ENCODE measurements at places on chromosomes 13 and 19. TPM values are rescaled to one million over a fixed set of nuclear protein-coding genes. Genes with fewer than 3 reads are reported as not detected.
A peak's percentile ranks its signal among the peaks of the same experiment; 100 is the strongest.

DNA sequence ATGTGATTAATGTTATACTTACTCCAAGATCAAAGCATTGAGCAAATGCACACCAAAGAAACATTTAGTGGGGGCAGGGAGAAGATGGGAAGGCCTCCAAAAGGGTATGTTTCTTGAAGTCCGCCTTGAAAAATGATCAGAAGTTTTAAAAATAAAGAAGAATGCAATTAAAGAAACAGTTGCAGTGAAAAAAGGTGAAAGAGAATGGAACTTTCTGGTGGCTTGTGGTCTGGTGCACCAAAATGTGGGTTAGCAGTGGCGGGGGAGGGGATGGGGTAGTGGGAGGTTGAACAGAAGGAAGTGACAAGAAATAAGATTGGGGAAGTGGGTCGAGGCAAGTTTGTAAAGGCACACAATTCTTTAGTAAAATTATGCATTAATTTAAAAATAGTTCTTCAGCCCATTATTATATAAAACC lies 2.5 kb downstream of the LCP1 start:
- no peaks in the 10 kb centered on the region for H3K36me3 ChIP-seq
- no peak overlapping the region for H3K27ac ChIP-seq
- H3K4me1 ChIP-seq = no peaks in the 10 kb centered on the region
- no peaks in the 10 kb centered on the region for H3K27me3 ChIP-seq

DNA sequence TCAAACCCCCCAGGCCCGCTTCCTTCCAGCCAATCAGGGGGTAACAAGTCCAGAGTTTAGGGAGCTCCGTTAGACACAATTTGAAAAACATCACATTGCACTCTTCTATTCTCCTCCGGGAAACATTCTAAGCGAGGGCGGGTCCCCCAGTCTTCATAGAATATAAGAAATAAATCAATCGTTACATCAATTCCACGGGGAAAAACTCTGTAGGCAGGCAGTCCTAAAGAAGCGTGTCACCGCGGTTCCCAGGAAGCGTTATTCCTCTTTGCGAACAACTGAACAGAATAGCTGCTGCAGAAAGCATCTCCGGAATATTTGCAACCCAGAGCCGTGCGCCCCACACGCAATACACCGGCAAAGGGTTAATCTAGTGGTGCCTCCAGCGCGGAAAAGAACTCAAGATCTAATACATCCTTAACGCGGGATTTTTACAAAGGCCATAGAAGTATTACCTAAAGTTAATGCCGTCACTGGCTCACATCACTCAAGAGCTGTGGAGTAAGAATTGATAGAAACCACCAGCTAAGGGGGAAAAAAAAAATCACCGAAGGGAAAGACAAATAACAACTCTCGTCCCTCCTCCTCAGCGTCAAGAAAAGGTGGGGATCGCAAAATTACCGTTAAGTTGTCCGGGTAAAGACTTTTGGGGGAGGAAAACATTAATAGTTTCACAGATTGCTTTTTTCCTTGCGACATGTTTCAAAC lies 65.1 kb downstream of the KCNRG start:
- peak overlapping the region; percentile 86 for H3K27ac ChIP-seq
- H3K36me3 ChIP-seq = no peaks in the 10 kb centered on the region
- peak overlapping the region; percentile 88 for H3K4me3 ChIP-seq
- DNase-seq = no peak

DNA sequence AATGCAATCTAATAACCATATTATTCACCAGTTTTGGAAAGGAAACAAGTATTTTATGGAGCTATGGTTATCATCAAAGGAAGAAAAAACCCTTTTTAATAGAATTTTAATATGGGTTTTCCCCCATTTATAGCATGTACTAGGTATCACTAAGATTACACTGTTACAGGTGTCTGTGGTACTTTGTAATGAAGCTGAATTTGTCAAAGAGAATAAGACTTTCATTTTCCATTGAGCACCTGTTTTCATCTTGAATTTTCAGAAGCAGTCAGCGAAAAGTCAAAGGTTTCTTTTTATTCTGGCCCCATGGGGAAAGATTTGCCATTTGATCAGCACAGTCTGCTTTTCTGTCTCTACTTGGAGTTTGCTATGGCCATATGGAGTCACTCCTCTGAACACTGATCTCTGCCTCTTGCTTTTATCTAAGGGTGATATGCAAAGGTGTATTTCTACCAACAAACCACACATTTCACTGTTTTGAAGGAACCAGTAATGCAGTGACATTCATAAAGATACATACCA lies 590.0 kb downstream of the DCT start:
- no peak for DNase-seq
- no peak overlapping the region for H3K27ac ChIP-seq
- no peak overlapping the region for H3K4me3 ChIP-seq
- no peaks in the 10 kb centered on the region for H3K36me3 ChIP-seq
- no peaks in the 10 kb centered on the region for H3K27me3 ChIP-seq

DNA sequence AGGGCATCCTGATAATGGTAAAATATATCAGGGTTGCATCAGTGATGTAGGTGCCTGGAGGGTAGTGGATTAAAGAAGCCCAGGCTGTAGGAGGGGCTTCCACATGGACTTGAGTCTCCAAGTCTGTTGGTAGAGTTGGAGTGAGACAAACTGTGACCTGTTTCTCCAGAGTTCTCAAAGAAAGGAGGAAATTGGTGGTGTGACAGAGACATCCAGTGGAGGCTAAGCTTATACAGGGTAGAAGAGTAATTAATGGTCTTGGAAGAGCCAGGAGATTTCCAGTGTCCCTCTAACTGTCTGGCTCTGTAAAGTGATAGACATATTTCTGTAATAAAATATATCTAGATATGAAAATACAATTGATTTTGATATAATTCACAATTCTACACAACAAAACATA lies 61.1 kb downstream of the GPC5 start:
- DNase-seq = peak; percentile 36
- H3K4me3 ChIP-seq = no peak overlapping the region
- H3K4me1 ChIP-seq = no peaks in the 10 kb centered on the region

GRCh38 chr19:7638802-7639465 lies 2.0 kb downstream of the STXBP2 start:
- H3K27ac ChIP-seq = no peak overlapping the region
- peaks cover 23% of the 10 kb centered on the region for H3K4me1 ChIP-seq
- H3K4me3 ChIP-seq = no peak overlapping the region
- DNase-seq = no peak
- no peaks in the 10 kb centered on the region for H3K27me3 ChIP-seq
- peaks cover 7% of the 10 kb centered on the region for H3K36me3 ChIP-seq

- peaks cover 18% of the 10 kb centered on the region for H3K36me3 ChIP-seq
- H3K27ac ChIP-seq = no peak overlapping the region
- no peak overlapping the region for H3K4me3 ChIP-seq
- no peaks in the 10 kb centered on the region for H3K4me1 ChIP-seq
- no peaks in the 10 kb centered on the region for H3K27me3 ChIP-seq
These were observed 155.7 kb downstream of the TNFRSF19 start for GRCh38 chr13:23725922-23726321.

DNA sequence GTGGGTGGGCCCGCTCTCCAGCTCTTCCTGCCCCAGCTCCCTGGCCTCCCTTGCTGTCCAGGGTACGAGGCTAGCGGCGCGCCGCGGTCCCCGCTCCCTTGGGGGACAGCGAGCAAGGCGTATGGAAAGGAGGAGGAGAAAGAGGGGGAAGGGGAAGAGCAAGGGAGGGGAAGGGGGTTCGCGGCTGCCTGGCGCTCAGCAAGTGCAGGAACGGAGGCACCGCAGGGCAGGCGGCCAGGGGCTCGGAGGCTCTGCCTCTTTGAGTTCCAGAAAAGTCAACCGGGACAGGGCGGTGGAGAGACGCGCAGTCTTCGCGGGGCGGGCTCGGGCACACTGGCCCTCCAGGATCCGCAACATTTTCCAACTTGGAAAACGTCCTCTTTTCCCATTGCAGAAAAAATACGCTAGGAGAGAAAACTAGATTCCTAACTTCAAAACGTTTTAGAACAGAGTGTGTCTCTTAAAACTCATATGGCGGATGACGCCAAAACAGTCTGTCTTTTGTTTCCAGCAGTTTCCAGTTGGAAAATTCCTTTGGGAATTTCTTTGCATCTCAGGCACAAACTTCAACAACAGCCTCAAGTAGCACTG lies 23.1 kb upstream of the TNFRSF19 start:
- peak overlapping the region; percentile 68 for H3K27ac ChIP-seq
- H3K4me3 ChIP-seq = peak overlapping the region; percentile 43
- H3K27me3 ChIP-seq = no peaks in the 10 kb centered on the region
- DNase-seq = no peak
- H3K4me1 ChIP-seq = no peaks in the 10 kb centered on the region

GRCh38 chr19:3708207-3708931 lies at the start of gene TJP3:
Gene TJP3, plus strand, starts transcription at chr19:3708384. Its CDS starts 20,049 bp downstream, at chr19:3728433.
- peaks cover 30% of the 10 kb centered on the region for H3K27me3 ChIP-seq
- peak within 1 kb of the TSS; percentile 34 for H3K4me3 ChIP-seq
- peak; percentile 86 for DNase-seq
- H3K36me3 ChIP-seq = no peaks in the 10 kb centered on the region

- H3K27me3 ChIP-seq = no peaks in the 10 kb centered on the region
- peaks cover 10% of the 10 kb centered on the region for H3K4me1 ChIP-seq
- H3K36me3 ChIP-seq = peaks cover 31% of the 10 kb centered on the region
- H3K27ac ChIP-seq = peak overlapping the region; percentile 71
- peak overlapping the region; percentile 45 for H3K4me3 ChIP-seq
- peak; percentile 72 for DNase-seq
These were observed 7.2 kb upstream of the ZNF606 start for GRCh38 chr19:58009666-58010301.

- no peak overlapping the region for H3K4me3 ChIP-seq
- peak overlapping the region; percentile 19 for H3K27ac ChIP-seq
- no peaks in the 10 kb centered on the region for H3K36me3 ChIP-seq
- DNase-seq = no peak
- peaks cover 9% of the 10 kb centered on the region for H3K27me3 ChIP-seq
- H3K4me1 ChIP-seq = peaks cover 21% of the 10 kb centered on the region
These were observed 66.8 kb upstream of the MCF2L start for GRCh38 chr13:112902101-112902651.

MTUS2 gene
- total RNA-seq = 3.5 TPM

KLK11 gene
- 10.8 TPM for total RNA-seq

ZNF560 gene
- total RNA-seq = not detected

DEDD2 gene
- total RNA-seq = 43.8 TPM

CAPN12 gene
- total RNA-seq = 1.2 TPM

ANKRD27 gene
- total RNA-seq = 19.8 TPM

NCAN gene
- total RNA-seq = not detected

ADAMTS10 gene
- 17.4 TPM for total RNA-seq

BRME1 gene
- total RNA-seq = 1.6 TPM

ZNF723 gene
- not detected for total RNA-seq

Data from stomach (tissue), 19 donors.